ENCODE measurements at places on chromosomes 3 and 15.

DNA sequence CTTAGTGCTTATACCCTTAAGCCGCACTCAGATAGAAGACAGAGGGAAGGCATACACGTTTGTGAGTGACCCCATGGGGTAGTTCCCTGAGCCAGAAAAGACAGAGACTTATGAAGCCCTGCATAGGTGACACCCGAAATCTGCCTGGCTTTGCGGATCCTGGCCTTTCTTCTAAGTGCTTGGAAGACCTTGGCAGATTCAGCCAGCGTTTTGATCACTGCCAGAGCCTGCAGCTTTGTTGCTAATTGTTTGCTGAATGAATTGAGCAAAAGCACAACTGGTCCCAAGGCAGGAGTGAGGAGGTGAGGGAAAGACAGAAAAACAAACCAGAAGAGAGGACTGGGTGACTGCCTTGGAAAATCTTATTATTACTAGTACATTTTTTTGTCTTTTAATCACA lies 168.3 kb upstream of the ICE2 start:
- DNase-seq: no peak

DNA sequence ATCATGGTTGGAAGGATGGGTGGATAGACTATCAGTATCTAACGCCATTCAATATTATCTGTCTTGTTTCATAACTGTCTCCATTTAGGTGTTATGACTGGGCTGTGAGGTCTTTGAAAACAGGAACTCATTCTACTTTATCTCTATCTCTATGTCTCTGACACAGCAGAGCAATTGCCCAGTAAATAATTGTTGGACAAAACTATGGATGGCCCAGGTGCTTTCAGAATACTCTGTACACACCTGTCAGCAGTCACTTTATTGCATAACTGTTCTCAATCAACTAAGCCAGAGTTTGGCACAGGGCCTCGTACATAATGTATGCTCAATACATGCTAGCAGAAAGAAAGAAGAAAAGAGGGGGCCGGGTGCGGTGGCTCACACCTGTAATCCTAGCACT lies 210.3 kb downstream of the OPA1 start:
- DNase-seq: no peak

- DNase-seq: no peak
Observed at GRCh38 chr3:78905700-78906099, 862.1 kb downstream of the ROBO1 start.

- no peak for DNase-seq
Observed at GRCh38 chr15:101137312-101137940, 114.4 kb downstream of the CHSY1 start.

DNA sequence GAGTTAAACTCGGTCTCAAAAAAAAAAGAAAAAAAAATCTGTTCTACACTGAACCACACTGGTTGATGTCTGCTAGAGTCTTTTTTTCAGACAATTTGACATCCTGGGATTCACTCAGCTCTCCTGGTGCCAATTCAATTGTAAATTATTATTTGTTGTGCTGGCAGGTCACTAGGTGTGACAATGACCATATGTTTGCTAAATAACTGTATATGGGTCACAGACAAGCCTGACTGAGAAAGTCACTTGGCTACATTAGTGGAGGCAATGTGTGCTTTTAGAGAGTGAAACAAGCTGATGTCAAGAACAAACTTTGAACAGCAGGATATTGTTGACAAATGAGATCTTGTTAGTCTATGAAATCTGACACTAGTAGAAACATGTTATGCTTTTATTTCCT lies 1379.1 kb downstream of the ZPLD1 start:
- DNase-seq: no peak

GRCh38 chr15:90315278-90315982 lies 36.7 kb upstream of the ZNF774 start:
- no peak for DNase-seq

- DNase-seq: no peak
Observed at GRCh38 chr3:4061783-4062360, 241.3 kb upstream of the SETMAR start.

GRCh38 chr3:25289663-25290062 lies 138.4 kb upstream of the RARB start:
- DNase-seq: no peak

Measured in stimulated activated CD8-positive, alpha-beta memory T cell treated with anti-CD3 and anti-CD28 coated beads, Interleukin-4, amount 100 ng/mL, for 48 hours (primary cell).